ENCODE measurements at places on chromosomes 3 and 15.
A peak's percentile ranks its signal among the peaks of the same experiment; 100 is the strongest.

DNA sequence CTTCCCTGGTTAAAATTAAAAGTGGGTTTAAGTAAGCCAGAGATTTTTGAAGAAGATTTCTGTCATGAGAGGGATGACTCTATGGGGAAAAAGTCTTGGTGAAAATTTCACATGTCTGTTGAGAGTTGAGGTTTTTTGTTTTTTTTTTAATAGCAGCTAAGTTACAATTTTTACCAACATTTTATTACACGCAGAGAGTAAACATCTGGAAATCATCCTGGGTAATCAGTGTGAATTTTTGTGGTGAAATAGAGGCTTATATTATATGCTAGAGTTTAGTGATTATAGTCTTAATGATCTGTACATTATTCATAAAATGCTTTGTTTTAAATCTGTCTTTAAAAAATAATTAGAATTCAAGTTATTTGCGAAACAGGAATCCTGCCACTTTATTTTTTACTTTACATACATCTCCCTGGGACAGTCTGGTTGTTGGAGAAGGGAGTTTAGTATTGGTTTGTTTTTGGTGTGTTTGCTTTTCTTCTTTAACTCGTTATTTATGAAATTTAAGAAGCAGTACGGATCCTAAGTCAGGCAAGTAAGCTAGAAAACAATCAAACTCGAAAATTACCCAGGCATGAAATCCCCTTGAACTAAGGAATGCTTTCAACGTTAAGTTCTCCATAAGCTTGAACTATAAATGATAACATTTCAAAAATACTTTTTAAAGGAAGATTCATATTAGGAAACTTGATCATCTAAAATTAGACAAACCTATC, 143.4 kb upstream of the TSC22D2 start:
- H3K36me3 ChIP-seq: no peaks in the 10 kb centered on the region
- H3K4me1 ChIP-seq: no peaks in the 10 kb centered on the region
- no peaks in the 10 kb centered on the region for H3K27me3 ChIP-seq
- DNase-seq: no peak
- H3K4me3 ChIP-seq: no peak overlapping the region
- no peak overlapping the region for H3K27ac ChIP-seq

DNA sequence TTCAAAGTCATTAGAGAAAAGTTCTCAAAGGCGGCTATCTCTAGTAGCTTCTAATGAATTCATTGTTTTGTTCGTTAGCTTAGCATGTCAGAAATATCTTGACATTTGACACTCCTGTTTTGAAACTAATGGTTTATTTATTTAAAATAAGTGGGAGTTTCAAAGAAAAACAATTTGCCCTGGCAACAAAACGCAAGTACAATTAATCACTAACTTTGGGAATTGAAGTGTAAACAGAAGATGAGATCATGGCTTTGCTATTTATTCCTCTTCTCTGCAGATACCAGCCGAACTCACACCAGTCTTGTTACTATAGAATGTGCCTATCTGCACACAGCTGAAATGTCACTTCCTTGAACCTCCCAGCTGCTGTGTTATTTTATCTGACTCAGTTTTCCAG, 27.5 kb downstream of the MASP1 start:
- H3K36me3 ChIP-seq: peaks cover 32% of the 10 kb centered on the region
- H3K27ac ChIP-seq: peak overlapping the region; percentile 21
- H3K4me3 ChIP-seq: no peak overlapping the region
- peaks cover 31% of the 10 kb centered on the region for H3K4me1 ChIP-seq
- DNase-seq: no peak
- H3K27me3 ChIP-seq: no peaks in the 10 kb centered on the region

DNA sequence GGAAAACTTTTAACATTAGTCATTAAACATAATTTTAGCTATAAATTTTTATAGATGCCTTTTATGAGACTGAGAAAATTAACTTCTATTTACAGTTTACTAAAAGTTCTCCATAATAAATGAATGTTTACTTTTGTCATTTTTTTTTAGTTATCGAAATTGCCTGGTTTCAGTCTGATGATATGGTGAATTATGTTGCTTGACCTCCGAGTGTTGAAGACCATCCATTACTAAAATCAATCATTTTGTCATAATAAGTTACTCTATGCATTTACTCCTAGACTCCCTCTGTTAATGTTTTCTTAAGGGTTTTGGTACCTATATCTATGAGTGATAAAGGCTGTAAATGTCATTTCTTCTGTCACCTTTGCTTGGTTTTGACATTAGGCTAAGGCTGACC, 516.0 kb upstream of the ROBO1 start:
- H3K27ac ChIP-seq: no peak overlapping the region
- H3K36me3 ChIP-seq: no peaks in the 10 kb centered on the region
- no peak overlapping the region for H3K4me3 ChIP-seq
- H3K4me1 ChIP-seq: no peaks in the 10 kb centered on the region
- no peak for DNase-seq
- H3K27me3 ChIP-seq: no peaks in the 10 kb centered on the region

DNA sequence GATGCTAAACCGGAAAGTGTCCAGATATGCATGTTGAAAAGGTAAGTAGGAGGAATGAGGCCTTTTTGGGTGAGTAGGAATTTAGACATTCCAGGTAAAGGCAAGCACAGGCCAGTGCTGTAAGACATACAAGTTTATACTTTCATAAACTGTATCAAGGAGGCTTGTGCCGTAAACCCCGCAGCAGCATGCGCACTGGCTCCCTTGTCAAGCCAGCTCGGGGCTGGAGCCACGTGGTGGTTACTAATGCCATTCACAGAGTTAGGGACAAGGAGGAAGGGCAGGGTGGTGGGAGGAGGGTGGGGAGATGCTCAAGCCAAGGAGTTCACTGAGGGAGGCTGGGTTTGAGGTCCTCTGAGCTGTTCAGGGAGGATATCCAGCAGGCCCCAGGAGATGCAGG, 35.8 kb downstream of the PLD1 start:
- DNase-seq: no peak
- no peak overlapping the region for H3K27ac ChIP-seq
- peaks cover 9% of the 10 kb centered on the region for H3K4me1 ChIP-seq
- H3K27me3 ChIP-seq: no peaks in the 10 kb centered on the region

DNA sequence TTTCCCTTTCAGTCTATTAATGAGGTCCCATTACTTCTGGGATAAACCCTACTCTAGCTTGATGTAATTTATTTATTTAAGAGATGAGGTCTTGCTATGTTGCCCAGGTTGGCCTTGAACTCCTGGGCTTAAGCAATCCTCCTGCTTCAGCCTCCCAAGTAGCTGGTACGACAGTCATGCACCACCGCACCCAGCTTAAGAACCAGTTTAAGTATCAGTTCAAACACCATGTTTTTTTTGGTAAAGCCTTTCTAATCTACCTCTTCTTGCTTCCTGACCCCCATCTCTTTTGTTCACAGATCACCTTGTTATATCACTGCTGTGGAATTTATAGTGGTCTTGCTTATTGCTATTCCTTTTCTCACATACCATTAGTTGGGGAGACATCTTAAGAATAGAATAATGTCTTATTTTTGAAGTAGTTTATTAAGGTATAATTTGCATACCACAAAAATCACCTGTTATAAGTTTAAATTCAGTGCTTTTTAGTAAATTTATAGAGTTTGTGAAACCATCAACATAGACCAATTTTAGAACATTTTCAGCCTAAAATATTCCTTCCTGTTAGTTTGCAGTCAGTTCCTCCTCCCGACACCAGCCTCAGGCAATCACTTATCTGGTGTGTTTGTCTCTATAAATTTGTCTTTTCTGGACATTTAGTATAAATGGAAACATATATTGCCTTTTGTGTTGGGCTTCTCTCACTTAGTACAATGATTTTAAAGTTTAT, 257.9 kb downstream of the PDCD6IP start:
- no peak overlapping the region for H3K27ac ChIP-seq
- H3K4me3 ChIP-seq: no peak overlapping the region

DNA sequence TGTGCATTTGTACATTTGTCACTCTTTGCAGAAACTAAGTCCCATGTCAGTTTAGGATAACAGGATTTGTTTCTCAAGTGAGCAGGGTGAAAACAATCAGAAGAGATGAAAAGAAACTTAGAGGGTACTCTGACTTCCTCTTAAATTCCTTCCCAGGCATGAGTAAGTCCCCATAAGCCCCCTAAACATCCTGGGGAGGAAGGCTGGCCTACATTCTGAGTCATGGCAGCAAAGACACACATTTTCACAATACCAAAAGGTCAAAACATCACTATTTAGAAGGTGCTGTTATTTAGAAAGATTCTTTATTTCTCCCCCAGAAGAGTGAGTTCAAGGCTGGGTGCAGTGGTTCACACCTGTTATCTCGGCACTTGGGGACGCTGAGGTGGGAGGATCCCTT, 7.6 kb upstream of the FOXP1 start:
- no peaks in the 10 kb centered on the region for H3K36me3 ChIP-seq
- no peaks in the 10 kb centered on the region for H3K27me3 ChIP-seq
- no peak overlapping the region for H3K27ac ChIP-seq
- no peak overlapping the region for H3K4me3 ChIP-seq
- no peak for DNase-seq
